HAP-1 (cell line): ENCODE measurements at places on chromosomes 13 and 19.

GRCh38 chr19:11291991-11292390 is 4.0 kb upstream of the TSPAN16 start:
- DNase-seq, result no peak

- DNase-seq, result peak; percentile 64
These were observed 669 bp downstream of the GADD45B start for GRCh38 chr19:2476451-2477140.

DNA sequence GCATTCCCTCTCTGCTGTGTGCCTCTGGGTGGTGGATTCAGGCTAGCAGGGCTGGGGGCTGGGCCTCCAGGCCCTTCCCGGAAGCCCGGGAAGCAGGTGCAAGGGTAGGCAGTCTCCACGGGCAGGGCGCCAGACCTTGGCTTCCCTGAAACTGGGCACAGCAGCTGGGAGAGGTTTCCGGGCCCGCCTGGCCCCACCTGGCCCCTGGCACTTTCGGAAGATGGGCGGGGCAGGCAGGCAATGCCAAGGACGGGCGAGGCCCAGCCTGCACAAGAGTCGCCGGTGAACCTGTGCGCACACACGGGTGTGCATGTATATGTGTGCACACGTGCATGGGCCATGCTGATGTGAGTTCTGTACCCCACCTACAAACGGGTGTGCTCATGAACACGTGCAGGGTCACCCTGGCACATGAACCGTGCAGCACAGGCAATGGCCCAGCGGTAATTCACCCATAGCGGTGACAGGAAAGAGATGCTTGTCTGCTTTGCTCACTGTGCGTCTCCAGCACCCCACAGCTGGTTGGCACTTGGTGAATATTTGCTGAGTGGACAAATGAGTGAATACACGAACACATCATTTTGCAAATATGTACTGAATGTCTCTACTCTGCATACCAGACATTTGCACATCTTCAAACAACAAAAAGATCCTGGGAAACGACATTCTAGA is 15.3 kb downstream of the GADD45B start:
- no peak for DNase-seq

- DNase-seq, result peak; percentile 89
These were observed 47.3 kb upstream of the SHKBP1 start for GRCh38 chr19:40529093-40529954.

DNA sequence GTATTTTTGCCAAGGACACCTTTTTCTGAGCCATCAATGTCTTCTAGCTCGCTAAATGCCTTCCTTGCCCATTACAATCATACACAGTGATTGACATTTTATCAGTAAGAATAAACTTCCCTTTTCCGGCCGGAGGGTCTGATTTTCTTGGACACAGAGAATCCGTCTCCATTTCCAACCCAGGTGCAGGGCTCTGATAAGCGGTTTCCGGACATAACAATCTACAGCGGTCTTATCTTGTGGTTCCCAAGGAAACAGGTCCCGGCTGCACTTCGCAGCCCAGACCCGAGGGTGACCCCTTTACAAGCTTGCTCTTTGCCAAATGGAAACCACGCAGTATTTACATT is 5.1 kb upstream of the ZNF77 start:
- DNase-seq, result peak; percentile 13

- DNase-seq, result no peak
These were observed 19.3 kb downstream of the ZNF613 start for GRCh38 chr19:51946602-51947001.

- DNase-seq, result no peak
These were observed at the start of gene LGALS7B for GRCh38 chr19:38788478-38789243. TSS of gene LGALS7B (plus strand) at chr19:38789200. CDS start at chr19:38789227, 27 bp downstream.

- no peak for DNase-seq
These were observed 629 bp downstream of the IZUMO4 start for GRCh38 chr19:2097203-2097885.

DNA sequence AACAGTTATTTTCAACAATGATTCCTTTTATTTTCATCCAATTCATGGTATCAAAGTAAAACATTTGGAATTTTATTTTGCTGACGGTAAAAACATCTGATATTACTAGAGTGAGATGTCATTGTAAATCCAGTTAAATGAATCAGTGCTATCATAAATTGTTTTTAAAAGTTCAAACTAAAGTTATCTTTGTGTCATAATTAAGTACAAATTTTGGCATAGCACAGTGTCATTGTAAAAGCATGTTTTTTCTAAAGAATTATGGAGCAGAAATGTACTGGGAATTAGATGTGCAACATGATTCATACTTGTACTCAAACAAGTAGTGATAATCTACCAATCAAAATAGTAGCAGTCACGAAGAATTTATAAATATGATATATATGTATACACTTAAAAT is 92.8 kb downstream of the FAM216B start:
- DNase-seq, result no peak

DNA sequence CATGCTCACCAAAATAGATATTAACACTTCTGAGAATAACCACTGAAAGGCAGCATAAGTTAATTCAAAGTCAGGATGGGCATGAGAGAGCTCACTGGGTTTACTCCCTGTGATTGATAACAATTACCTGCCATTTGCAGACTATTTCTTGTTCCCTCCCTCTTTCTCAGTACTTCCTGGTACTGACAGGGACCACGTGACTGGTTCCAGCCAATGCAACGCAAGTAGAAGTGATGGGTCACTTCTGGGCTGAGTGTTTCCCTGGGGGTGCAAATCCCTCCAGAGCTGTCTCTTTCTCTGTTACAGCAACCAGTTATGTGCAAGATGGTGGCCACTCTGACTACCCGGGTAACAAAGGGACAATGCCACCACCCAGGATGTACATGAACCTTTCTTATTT is 118.8 kb downstream of the EFNB2 start:
- peak; percentile 10 for DNase-seq

DNA sequence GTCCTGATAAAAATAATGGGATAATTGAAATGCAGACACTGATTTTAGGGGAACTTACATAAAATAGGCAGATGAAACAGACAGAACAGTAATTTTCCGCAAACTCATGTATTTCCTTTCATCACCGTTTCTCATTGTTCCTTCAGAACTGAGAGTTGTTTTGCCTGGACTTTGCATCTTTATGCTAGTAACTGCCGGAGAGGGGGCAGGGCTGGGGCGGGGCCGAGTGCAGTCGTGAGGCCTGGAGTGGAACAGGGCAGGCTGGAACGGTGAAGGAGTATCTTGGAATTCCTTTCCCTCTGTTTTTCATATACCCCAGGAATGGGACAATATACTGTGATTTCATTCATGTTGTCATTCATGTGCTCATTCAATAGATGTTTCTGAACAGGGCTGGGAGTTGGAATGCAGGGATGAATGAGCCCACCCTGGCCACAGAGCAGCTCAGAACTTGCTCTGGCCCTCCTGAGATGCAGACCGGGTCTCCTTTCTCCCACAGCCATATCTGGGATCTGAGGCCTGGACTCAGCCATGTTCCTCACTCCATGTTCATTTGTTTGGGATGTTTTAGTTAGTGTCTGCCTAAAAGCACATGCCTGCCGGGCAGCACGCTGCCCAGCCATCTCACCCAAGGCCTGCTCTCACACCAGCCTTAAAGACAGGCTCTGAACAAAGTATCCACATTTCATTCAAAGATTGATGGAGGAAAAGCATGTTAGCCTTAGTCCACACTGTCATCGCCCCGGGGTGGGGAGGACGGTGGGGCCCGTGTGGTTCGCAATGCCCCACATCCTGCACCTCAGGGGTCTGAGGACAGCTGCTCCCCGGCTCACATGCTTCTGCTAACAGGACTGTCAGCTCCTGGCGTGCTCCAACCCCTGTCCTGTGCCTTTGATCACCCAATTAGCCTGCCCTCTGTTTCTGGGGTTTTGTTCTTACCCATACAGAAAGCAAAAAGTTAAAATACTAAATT is 92.9 kb downstream of the SOX1 start:
- no peak for DNase-seq

DNA sequence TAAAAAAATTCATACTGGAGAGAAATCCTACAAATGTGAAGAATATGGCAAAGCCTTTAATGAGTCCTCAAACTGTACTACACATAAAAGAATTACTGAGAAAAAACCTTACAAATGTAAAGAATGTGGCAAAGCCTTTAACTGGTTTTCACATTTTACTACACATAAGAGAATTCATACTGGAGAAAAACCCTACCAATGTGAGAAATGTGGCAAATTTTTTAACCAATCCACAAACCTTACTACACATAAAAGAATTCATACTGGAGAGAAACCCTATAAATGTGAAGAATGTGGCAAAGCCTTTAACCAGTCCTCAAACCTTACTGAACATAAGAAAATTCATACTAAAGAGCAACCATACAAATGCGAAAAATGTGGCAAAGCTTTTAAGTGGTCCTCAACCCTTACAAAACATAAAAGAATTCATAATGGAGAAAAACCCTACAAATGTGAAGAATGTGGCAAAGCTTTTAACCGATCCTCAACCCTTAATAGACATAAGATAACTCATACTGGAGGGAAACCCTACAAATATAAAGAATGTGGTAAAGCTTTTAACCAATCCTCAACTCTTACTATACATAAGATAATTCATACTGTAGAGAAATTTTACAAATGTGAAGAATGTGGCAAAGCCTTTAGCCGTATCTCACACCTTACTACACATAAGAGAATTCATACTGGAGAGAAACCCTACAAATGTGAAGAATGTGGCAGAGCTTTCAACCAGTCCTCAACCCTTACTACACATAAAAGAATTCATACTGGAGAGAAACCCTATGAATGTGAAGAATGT is 29.0 kb downstream of the ZNF730 start:
- DNase-seq, result no peak

GRCh38 chr13:111853721-111854120 is 213.2 kb upstream of the SOX1 start:
- DNase-seq, result no peak

DNA sequence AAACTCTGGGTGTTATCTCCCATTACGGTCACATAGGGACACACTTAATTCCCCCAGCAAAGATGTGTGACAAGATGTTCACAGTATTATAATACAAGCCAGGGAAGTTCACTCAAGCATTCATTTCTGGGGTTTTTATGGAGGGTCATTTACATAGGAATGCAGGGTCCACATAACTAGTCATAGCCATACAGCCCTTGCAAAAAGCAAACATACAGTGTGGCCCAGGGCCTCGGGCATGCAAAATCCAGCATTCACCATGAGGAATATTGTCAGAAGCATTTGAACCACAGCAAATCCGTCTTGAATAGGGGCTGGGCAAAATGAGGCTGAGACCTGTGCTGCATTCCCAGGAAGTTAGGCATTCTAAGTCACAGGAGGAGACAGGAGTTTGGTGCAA is 13.0 kb upstream of the ZNF460 start:
- DNase-seq, result peak; percentile 83

DNA sequence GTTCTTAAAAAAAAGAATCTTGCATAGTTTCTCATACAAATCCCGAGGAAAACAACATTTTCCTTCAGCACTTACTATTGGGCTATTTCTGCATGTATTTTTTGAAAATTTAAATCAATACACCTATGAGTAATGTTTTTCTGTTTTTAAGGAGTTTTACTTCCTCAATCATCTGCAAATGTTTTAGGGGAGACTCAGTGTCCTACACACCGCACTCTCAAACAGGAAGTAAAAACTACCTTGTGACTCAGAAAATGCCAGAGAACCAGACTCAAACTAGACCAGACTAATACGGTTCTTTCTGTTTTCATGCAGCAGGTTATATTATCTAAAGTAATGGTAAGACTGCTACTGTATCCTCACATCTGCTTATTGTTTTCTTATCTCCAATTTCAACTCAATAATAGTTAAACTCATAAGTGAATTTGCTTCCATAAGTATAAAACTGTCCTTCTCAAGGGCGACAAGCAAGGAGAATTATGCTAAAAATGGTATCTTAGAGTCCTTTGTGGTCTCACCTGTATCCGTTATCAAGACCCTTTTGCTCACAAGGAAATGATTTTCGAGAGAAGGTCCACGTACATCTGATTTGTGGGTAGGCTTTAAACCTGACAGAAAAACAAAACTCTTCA is 52.5 kb downstream of the FLT3 start:
- no peak for DNase-seq

- DNase-seq, result peak; percentile 96
These were observed at the start of gene SLC10A2 for GRCh38 chr13:103066079-103066780. TSS of gene SLC10A2 (minus strand) at chr13:103066417. CDS start at chr13:103066249, 168 bp downstream.

DNA sequence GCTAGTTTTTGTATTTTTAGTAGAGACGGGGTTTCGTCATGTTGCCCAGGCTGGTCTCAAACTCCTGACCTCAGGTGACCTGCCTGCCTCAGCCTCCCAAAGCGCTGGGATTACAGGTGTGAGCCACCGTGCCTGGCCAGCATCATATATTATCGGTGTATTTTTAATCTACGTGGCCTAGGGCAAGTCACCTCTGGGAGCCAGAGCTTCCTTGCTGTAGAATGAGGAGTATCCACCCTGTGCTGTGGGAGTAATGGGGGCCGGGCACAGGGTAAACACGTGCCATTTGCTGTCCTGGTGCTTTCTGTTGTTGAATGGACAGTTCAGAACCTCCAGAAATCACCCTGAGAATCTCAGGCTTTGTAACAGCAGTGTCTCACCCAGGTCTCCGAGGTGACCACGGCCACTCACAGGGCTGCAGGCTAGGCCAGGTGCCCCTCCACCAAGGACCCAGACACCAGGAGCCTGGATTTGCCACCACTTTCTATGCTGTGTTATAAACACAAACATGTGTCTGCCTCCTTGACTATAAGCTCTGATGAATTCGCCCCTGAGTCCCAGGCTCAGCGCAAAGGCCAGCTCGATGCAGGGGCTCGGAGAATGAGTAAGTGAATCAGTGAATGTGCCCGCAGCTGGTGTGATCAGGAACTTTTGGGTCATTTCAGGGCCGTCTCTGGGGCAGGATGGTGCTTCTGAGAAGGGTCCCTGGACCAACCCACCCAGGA is 22.7 kb downstream of the POP4 start:
- DNase-seq, result no peak

DNA sequence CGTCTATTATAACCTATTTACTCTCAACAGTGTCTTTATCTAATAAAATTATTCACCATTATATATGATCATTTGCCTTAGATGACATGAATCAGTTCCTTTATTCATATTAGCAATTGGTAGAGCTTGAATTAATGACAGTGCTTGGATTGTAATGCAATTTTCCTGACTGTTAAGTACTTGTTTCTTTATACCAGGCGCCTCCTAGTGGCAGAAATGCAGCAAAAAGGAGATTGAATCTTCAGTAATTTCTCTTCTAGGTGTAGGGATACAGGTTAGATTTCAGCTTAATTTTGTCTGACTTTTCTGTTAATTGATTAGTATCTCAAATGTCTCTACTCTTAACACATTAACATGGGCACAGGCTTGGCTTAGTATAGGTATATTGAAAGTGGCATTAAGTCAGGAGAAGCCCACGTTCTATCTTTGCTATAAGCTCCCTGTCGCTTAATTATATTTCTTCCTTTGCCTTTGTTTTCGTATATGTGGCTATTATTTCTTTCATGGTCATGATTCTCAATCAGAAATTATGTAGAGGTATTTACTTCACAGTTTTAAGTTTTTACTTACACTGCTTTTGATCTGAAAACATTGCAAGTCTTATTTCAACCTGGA is 9.1 kb upstream of the LHFPL6 start:
- peak; percentile 81 for DNase-seq

GRCh38 chr19:44401139-44402115 is at the start of gene ZNF285:
TSS of gene ZNF285 (minus strand) at chr19:44401608. CDS start at chr19:44397213, 4,395 bp downstream.
- DNase-seq, result no peak

DNA sequence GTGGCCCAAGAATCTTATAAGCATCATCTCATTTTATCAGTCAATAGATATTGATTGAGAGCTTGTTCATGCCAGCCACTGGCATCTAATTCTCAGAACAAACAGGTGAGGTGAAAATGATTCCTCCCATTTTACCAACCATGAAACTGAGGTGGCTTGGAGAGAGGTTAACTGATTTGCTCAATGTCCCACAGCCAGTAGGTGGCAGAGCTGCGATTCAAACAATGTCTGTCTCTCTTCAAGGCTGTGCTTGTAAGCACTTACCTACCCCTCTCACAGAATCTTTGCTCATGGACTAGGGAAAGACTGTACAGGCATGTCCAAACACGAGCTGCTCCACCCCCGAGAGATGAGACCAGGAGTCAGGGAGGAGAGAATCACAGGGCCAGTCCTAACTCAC is 21.5 kb upstream of the GSX1 start:
- DNase-seq, result peak; percentile 30
